Posterior cingulate gyrus (tissue), 11 donors: ENCODE measurements at places on chromosomes 2 and 18.

DNA sequence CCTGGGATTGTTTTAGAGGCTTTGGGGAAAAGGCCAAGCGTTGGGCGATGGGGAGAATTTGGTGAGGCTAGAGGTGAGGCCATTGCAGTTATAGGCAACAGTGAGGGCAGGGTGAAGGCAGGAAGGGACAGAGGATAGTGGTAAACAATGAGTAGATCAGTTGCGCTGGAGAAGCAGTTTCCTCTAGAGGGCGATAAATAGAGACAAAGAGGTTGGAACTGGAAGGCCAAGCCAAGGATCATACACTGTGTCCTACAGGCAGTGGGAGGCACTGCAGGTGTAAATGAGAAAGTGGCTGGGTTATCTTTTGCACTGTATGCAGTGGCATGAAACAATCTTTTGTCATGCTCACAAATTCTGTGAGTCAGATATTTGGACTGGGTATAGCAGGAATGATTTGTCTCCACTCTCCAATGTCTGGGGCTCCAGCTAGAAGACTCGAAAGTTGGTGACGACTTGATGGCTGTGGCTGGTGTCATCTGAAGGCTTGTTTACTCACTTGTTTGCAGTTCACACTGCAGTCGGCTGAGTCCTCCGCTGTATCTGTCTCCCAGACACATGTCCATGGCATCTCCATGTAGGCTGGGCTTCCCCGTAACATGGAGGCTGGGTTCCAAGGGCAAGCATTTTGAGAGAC lies 82.1 kb downstream of the TNP1 start:
- no peak for DNase-seq

DNA sequence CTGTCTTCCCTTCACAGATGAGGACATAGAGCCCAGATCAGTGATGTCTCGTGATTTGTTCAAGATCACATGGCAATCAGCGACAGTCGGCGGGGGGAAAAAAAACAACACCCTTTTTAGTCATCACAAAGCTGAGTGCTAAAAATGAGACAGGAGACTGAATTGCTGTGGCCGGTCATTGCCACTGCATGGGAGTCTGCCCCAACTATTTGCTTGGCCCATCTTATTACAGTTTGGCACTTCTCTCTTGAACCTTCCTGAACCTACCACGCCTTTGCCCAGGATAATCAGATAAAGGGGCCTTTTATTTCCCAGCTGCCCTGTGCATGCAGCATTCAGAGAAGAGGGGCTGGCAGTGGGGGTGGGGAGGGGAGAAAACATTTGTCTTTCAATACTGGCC lies 42.7 kb downstream of the SETBP1 start:
- DNase-seq, result no peak

DNA sequence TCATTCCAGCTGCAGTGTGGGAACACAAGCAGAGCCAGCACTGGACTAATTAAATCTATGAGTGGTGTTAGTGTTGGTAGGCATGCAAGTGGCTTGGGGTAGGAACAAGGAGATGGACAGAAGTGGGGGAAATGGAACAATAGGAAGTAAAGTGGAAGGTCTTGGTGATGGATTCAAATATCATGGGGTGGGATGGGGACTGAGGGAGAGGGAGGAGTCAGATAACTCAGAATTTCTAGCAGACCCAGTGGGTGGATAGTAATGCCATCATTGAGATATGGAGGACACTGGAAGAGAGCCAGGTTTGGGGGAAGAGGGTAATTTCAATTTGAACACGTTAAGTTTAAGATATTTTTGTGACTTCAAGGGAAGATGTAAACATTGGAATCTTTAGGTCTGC lies 2.9 kb upstream of the LNPK start:
- no peak for DNase-seq

- no peak for DNase-seq
Observed at GRCh38 chr18:23240609-23240930, 105.3 kb downstream of the CABLES1 start.

DNA sequence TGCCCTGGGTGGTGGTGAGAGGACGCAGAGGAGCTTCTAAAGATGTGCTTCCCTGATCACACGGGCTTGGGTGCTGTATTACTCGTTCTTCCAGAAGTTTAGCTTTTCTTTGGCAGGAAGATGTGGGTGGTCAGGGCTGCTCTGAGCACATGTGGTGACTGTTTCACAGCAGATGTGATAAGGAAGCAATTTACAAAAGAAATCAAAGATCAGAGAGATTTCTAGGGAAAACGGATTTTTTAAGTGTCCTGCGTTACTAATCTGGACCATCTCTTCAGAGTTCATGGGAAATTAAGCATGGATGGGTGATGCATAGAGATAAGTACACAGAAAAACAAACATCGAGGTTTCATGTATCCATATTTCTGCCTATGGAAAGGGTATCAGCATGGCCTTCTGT lies 99.4 kb downstream of the WDSUB1 start:
- DNase-seq, result no peak

DNA sequence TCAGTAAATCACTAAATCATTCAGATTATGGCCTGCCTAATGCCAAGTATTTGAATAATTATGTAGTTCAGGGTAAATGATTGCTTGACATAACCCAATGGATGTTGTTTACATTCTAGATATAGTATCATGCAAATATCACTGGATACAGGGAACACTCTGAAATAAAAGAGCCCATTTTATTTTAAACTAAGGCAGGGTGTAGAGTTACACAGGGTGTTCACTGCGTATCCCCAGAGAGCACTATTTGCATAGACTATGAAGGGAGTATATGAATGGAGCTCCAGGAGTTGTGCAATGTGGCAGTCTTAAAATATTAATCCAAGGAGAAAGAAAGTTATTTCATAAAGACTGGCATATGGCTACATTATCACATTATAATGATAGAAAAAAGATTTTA lies 701.1 kb upstream of the KLHL29 start:
- DNase-seq, result no peak

DNA sequence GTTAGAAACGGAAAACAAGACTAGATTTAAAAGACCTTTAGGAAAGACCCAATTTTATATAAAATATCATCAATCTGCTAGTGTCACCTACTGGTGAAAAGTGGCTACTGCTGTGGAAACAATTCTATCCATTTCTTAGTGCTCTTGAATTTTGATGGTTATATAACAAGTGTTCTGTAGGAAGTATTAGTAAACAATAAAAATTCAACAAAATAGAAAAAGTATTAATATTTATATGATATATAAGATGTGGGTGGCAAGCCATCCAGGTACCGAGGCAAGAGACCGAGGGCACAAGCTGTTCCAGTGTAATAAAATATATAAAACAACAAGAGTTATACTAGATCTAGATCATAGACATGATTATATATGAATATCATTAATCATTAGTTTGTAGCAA lies 6.2 kb upstream of the TMEM87B start:
- DNase-seq, result no peak

DNA sequence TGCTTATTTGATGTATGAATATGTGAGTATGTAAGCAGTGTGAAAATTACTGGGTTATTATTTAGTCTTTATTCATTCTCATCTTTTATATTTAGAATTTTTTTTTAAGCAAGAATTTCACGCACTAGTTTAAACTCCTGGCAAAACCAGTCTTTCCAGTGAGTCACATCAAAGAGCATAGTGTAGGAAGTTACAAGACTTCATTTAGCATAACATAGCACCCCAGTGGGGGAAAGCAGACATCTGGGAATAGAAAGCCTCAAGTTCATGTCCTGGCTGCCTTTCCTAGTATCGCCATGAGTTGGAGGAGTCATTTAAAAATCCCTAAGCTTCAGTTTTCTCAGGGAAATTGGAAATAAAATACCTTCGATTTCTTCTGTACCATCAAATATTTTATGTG lies 408.3 kb downstream of the NUP35 start:
- no peak for DNase-seq

DNA sequence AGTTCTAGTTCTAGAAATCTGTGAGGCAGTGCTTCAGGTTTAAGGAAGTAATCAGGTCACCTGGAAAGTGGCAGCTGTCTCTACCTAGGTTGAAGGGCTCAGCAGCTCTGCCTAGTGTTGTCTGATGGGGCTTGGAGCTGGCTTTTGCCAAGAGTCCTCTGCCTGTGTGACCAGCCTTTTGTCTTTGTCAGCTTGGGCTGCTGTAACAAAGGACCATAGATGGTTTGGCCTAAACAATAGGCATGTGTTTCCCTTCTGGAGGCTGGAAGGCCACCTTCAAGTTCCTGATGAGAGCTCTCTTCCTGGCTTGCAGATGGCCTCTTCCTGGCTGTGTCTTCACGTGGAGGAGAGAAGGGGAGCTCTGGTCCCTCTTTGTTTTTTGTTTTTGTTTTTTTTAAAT lies 13.3 kb downstream of the UBE2F start:
- no peak for DNase-seq

DNA sequence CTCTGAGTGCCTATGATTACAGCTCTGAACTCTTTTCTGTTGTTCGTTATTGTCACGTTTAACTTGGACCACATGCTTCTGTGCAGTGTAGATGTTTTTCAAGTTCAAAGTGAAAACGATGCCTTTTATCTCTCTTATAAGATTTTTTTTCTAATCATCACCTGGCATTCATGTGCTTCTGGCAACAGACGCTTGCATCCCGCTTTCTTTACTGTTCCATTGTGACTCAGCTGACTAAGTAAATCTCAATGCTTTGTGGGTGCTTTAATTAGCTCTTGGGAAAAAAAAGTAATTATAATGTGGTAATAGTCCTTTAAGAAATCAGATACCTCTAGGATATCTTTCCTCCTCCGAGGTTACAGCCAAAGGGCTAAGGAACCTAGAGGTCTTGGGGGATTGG lies 31.2 kb upstream of the RMP24 start:
- no peak for DNase-seq

GRCh38 chr18:2468051-2468450 lies 103.3 kb downstream of the METTL4 start:
- no peak for DNase-seq

GRCh38 chr2:46082531-46083485 lies 214.4 kb upstream of the EPAS1 start:
- DNase-seq, result no peak

DNA sequence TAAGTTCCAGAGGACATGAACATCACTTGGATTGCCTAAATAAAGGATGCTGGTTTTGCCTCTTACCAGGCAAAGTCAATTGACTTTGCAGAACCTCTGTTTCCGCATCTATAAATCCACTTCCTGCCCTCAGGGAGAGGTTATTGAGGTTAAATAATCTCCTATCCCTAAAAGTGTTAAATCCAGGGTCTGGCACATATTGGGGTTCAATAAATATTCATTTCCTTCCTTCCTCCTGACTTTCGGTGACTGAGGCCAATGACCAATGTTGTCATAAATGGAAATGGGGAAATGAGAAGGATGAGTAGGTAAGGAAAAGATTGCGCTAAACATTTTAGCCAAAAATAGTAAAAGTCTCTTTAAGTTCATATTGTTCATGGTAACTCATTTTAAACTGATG lies 16.0 kb downstream of the BCL2 start:
- DNase-seq, result no peak
